ENCODE measurements at places on chromosomes 1 and 21. TPM values are rescaled to one million over a fixed set of nuclear protein-coding genes. Genes with fewer than 3 reads are reported as not detected.
A peak's percentile ranks its signal among the peaks of the same experiment; 100 is the strongest.

Gene ACOT11
- 1.2 TPM for total RNA-seq

Gene CSMD2
- not detected for total RNA-seq

Gene DENND2D
- total RNA-seq, result 318 TPM

- H3K4me1 ChIP-seq, result no peaks in the 10 kb centered on the region
- no peaks in the 10 kb centered on the region for H3K27me3 ChIP-seq
- no peaks in the 10 kb centered on the region for H3K36me3 ChIP-seq
Observed at GRCh38 chr21:38495242-38495641, 3.0 kb downstream of the ERG start.

- no peaks in the 10 kb centered on the region for H3K36me3 ChIP-seq
- no peak overlapping the region for H3K4me3 ChIP-seq
- DNase-seq, result no peak
- H3K4me1 ChIP-seq, result peaks cover 5% of the 10 kb centered on the region
Observed at GRCh38 chr1:89873770-89874169, 52.9 kb downstream of the LRRC8D start.

DNA sequence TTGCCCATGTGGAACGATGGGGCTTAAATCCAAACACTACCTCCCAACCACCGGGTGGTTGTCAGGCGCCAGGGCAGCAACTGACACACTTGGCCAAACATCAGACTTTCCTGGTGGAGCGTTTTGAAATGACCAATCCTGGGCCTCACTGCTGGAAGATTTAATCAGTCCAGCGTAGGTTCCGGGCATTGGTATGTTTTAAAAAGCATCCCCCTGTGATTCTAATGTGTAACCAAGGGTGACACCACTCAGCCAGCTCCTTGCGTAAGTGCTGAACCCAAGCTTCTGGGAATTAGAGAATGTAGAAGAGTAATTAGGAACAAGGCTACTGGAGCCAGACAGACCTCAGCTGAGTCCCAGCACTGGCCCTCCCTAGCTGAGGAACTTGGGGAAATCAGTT lies 44.8 kb upstream of the KAZN start:
- H3K4me3 ChIP-seq, result no peak overlapping the region
- H3K27me3 ChIP-seq, result no peaks in the 10 kb centered on the region
- H3K4me1 ChIP-seq, result no peaks in the 10 kb centered on the region

DNA sequence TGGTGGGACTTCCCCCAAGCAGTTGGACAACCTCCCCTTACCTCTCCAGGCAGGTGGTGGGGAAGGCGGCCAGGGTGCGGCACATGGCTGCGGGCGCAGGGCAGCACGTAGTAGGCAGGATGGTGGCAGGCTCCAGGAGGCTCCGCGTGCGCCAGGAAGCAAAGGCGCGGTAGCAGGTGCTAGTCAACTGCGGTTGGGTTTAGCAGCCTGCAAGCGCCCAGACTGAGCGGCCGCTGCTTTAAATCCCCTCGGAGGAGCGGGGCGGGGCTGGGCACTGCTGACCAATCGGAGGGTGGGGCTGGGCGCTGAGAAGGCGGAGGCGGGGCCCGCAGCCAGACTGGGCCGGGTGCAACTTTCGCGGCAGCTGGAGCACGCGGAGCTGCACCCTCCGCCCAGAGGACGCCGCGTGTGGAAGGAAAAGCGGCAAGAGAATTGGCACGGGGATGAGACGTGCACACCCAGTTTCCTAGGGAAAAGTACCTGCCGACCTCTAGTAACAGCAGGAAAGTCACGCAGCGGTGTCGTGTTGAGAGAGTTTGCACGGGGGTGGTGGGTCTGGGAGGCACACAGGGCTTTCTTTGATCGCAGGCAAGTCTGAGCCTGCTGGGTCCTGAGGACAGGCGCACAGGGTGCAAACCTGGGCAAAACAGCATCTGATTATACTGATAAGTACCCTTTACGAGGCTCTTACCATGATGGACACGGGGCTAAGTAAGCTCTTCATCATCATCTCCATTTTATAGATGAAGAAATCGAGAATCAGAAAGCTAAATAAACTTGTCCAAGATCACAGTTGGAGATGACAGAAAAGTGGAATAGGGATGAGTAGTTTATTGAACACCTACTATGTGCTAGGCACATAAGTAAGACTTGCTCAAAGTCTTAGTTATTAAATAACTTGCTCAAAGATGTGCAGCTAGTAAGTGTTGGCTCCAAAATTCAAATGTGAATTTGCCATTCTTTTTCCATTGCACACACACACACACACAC lies at the start of gene RGS16:
Gene RGS16, minus strand, starts transcription at position 215 of the 990 bp plus-strand sequence. Its CDS starts 130 bp downstream, at position 85.
- peak within 1 kb of the TSS; percentile 37 for H3K27ac ChIP-seq
- no peaks in the 10 kb centered on the region for H3K36me3 ChIP-seq
- H3K27me3 ChIP-seq, result no peaks in the 10 kb centered on the region
- peaks cover 13% of the 10 kb centered on the region for H3K4me1 ChIP-seq
- peak within 1 kb of the TSS; percentile 59 for H3K4me3 ChIP-seq
